ENCODE measurements at places on chromosomes 3 and 15.
A peak's percentile ranks its signal among the peaks of the same experiment; 100 is the strongest.

DNA sequence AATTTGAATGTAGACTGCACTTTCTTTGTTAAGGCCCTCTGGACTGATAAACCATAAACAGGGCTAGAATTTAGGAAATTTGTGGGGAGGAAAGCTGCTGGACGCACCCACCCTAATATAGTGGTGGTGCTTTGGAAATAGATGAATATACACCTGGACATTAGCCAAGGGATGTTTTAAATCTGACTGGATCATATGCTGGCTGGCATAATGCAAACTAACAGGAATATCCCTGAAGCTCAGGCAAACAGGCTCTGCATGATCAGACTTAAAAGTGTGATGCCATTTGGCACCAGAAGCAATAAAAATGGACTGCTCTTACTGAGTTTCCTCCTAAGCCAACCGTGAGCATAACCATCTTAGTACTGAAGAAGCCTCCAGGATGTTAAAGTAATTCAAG, 465.8 kb upstream of the ROBO1 start:
- DNase-seq = no peak

DNA sequence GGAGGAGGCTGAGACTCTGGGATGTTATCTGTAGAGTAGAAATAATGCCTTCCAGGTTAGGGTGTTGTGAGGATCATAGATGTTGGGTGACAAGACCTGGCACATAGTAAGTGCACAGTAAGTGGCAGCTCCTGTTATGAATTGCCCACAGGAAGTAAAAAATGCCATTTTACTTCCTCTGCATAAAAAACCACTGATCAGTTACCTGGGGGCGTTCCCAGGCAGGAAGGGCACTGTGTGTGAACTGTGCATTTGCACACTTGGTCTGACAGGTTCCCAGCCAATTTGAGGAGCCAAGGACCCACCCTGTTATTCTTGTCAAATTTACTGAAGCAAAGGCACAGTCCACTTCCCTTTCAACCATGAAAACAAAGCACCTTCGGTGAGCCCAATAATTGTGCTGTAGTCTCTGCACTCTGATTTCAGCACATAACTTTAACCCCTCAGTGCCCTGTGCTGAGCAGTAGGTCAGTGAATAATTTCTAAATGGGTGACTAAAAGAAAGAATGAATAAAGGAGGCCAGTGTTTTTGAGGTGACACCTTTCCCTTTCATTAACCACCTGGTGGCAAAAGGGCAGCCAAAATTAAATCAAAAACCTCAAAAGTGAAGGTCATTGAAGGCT, 85.8 kb upstream of the ARHGEF3 start:
- DNase-seq = no peak

- DNase-seq = no peak
These were observed 62.0 kb upstream of the BCL6 start for GRCh38 chr3:187807086-187807862.

DNA sequence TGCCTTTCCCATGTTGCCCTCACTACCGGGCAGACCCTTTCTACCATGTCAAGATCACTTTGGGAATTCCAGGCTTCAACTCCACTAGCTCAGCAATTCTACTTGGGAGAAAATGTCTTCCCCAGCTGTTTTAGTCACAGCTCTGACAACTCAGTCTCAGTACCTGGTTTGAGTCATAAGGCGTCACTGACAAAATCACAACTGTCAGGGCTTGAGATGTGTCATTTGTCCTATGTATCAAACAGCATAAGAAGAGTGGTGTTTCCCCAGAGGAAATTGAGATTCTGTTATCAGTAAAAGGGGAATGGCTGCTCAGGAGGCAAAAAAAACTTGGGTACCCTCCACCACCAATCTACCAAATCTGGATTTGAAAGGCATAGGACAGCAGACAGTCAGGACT, 594.9 kb upstream of the SUCLG2 start:
- no peak for DNase-seq

GRCh38 chr3:106920609-106921008, 456.6 kb upstream of the CCDC54 start:
- no peak for DNase-seq

DNA sequence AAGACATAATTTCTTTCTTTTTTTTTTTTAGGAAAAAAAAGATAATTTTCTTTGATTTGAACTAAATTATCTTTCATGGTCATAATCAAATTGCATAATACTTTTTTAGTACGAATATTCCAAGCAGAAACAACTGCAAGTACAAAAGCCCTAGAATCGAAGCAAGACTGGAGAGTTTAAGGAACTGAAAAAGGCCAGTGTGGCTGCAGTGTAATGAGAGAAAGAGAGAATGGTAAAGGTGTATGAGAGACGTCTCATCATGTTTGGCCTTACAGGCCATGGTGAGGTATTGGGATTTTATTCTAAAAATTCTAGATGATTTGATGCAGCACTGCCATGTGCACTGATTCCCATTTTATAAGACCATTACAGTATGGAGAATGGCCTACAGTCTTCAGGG, 180.9 kb downstream of the SUCNR1 start:
- no peak for DNase-seq

- peak; percentile 46 for DNase-seq
These were observed 68.9 kb downstream of the SMAD3 start for GRCh38 chr15:67134067-67134838.

GRCh38 chr15:35858707-35859106, 312.7 kb upstream of the DPH6 start:
- no peak for DNase-seq

DNA sequence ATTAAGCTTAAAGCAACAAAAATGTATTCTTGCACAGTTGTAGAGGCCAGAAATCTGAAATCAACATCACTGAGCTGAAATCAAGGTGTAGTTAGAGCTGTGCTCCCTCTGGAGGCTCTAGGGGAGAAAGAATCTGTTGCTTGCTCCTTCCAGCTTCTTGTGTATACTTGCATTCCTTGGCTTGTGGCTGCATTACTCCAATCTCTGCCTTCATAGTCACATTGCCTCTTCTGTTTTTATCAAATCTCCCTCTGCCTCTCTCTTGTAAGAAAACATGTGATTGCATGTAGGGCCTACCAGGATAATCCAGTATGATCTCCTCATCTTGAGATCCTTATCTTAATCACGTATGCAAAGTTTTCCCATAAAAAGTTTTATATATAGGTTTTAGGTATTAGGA, 487.9 kb upstream of the SGO1 start:
- DNase-seq = no peak

DNA sequence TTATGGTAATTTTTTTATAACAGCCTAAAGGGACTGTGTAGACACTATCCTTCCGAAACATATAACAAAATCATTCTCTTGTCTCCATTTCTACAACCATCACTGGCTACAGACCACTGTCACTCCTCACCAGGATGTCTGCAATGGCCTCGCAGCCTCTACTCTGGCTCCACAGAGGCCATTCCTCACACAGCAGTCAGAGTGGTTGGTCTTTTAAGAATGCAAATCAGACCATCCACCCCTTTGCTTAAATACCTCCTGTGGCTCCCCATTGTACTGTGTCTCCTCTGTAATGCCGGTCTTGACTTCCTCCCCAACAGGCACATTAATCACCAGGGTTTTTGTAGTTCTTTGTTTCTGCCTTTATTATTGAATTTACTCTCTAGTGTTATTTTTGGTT, 344.8 kb downstream of the ERC2 start:
- no peak for DNase-seq

DNA sequence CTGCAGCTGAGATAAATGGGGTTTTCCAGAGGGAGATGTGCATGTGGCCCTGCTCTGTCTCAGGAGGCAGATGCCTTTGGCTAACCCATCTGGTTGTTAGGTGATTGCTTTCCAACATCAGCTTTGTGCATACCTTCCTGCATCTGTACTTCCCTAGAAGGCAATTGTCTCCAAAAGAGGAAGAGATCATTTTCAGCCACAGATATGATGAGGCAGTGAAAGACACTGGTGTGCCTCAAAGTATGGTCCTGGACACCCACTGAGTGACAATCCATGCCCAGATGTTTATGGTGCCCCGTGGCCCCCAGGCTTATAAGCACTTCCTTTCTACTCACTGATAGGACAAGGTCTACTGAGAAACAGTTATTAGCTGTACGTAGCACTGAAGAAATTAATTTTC, 117.5 kb upstream of the NR2F2 start:
- DNase-seq = no peak

DNA sequence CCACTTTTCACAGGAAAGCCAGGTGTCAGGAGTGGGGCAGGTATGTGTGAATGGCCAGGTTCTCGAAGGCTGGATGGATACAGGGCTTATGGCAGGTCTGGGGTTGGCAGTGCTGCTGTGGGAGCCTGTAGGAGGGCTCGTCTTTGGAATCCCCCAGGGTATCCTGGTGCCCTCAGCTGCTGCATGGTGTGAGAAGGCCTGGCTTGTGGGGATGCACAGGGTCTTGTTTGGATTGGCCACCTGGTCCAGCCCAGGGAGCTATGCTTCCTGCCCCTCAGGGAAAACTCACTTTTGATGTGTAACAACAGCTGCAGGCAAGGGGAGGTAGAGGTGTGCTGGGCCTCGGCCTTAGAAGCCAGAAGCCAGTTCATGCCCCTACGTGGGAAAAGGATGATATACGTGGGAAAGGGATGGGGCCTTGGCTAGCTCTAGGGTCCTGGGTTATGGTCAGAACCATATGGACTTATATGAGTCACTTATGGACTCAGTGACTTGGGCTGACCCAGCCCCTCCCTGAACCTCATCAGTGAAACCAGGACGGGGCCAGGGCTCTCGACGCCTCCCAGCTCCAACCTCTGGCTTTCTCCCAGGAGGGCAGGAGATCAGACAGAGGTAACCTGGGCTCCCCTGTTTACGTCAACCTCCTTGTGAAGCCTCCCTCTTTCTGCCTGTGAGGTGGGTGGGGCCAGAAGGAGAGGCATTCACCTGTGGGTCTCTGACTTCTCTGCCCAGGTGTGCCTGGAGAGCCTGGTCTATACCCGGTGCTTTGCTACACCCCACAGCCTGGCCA, 37.8 kb upstream of the CSPG4 start:
- no peak for DNase-seq

GRCh38 chr15:81108427-81108826, 25.6 kb upstream of the CFAP161 start:
- peak; percentile 27 for DNase-seq

Measured in tongue (tissue), 3 donors.